Activated gamma-delta T cell (primary cell): ENCODE measurements at places on chromosomes 16 and 17.

DNA sequence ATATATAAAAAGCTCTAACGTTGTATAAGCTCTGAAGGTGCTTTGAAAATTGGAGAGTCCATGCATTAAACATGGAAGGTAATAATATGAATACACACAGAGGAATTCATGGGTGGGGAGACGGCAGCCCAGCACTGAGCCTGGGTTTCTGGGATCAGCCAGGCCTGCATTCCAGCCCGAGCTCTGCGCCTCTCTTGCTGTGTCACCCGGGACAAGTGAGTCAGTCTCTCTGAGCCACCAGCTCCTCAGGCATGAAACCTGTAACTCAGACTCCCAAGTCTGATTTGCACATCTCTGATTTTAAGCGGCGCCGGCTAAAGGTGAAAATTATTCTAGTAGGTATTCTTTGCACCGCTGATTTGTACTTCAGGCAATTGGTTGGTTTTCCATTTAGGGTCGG is 238.8 kb downstream of the MRTFB start:
- no peak for DNase-seq

- DNase-seq: no peak
Measured at GRCh38 chr17:39229274-39229913, 3.6 kb upstream of the STAC2 start.

- DNase-seq: no peak
Measured at GRCh38 chr17:2952174-2952845, 111.1 kb downstream of the OR1D5 start.

DNA sequence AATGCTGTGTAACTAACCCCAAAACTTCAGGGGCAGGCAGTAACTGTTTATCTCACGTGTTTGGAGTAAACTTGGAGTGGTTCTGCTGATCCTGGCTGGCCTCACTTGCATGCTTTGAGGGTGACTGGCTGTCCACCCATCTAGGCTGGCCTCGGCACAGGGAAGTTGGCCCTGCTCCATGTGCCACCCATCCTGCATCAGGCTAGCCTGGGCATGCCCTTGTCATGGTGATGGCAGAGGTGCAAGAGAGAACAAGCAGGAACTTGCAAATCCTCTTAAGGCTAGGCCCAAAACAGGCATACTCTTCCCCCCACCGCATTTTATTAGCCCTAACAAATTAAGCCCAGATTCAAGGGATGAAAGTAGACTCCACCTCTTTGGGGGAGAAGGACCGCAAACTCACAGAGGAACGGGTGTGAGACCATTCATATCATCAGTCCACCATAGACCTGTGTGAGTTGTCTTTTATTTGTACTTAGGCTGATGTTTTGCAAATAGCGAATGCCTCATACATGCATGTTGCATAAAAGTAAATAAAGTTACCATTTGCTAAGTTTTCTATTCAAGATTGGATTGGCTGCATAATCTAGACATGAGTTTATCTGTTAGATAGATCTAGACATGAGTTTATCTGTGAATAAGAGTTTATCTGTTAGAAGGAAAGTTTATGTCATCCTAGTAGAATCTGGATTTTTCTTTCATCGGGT is 221.0 kb downstream of the CCDC182 start:
- DNase-seq: no peak

- DNase-seq: no peak
Measured at GRCh38 chr17:31339906-31340661, 18.7 kb upstream of the EVI2A start.

- DNase-seq: no peak
Measured at GRCh38 chr16:83296505-83296904, 511.3 kb upstream of the HSBP1 start.

DNA sequence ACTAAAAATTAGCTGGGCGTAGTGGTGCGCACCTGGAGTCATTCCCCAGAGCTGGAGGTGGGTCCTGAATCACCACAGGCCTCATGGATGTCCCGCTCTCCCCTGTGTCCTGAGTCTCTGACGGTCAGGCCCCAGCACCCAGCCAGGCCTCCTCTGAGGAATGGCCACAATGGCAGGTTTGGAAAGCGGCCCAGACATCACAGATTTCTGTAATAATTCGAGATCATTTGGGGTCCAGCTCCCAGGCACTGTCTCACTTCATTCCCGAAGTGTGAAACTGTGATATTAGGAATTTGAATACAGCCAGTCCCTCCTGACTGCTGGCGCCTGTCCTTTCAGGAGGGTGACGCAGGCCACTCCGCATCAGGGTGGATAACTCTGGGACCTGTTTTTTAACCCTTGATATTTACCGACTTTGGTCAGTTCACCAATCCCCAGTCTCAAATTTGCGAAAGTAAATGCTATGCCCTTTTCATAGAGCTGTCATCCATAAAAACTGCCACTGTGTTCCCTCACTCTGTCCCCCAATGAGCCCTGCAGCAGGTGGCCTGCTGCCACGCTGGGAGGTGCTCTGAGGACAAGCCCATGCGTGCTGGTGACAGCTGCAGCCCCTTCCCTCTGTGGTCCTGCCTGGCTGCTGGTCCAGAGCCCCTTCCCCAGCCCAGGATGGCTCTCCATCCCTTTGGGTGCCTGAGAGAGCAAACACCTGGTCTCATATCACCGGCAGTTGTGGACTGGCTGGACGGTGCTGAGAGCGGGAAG is 28.3 kb upstream of the RPTOR start:
- no peak for DNase-seq

DNA sequence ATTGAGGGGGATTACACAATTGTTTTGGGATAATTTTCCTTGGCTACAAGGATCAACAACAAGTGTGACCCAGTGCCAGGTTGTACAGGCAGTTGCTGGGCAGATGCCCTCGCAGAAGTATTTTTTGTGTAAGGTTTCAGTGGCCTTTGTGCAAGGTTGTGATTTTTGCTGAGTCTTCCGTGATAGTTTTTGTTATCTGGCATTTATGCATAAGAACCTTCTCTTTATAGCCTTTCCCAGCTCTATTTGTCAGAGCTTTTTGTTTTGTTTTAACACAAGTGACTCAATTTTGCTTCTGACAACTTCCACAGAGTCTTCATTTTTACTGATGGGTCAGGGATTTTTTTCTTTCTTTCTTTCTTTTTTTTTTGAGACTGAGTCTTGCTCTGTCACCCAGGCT is 6.7 kb upstream of the PRPSAP1 start:
- DNase-seq: no peak

- DNase-seq: no peak
Measured at GRCh38 chr16:79215289-79215688, 385.2 kb downstream of the MAF start.

DNA sequence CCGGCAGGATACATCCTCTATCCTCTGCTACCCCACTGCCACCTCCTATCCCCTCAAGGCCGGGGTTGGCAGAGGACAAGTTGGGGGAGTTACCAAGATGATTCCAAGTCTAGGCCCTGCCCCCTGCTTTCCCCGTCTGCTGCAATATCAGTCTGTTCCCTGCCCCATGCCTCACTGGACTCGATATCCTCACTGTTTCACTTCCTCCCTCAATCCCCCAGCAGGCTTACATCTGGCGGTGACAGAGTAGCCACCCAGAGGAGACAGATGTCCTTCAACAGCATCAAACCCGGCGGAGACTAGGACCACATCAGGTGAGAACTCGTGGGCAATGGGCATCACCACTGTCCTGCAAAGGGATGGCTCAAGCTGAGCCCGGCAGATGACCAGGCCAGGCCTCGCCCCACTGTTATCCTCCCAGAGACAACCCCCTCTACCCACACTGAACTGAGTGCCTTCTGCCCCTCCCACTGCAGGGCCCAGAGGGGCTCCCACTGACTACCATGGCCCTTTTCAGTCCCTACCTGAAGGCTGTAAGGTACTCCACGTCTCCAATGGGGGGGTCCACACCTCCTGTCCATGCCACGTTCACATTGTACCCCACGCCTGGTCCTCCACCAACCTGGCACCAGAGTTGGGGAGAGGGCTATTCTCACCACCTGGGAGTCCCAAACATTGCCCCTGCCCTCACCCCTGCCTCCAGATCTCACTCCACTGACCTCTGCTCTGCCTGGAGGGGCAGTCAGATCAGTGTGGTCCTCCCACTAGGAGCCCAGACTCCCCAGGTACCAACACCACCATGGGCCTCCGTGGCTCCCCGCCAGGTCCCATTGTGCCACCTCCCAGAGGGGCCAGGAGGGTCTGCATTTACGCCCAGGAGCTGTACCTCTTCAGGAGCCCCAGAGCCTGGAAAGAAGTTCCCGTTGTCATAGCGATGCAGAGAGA is 9.6 kb downstream of the G6PC3 start:
- DNase-seq: no peak

GRCh38 chr17:41071606-41072360 is 6.1 kb upstream of the KRTAP2-4 start:
- DNase-seq: no peak
